GM12878 (cell line): ENCODE measurements at places on chromosomes 1 and 21.

DNA sequence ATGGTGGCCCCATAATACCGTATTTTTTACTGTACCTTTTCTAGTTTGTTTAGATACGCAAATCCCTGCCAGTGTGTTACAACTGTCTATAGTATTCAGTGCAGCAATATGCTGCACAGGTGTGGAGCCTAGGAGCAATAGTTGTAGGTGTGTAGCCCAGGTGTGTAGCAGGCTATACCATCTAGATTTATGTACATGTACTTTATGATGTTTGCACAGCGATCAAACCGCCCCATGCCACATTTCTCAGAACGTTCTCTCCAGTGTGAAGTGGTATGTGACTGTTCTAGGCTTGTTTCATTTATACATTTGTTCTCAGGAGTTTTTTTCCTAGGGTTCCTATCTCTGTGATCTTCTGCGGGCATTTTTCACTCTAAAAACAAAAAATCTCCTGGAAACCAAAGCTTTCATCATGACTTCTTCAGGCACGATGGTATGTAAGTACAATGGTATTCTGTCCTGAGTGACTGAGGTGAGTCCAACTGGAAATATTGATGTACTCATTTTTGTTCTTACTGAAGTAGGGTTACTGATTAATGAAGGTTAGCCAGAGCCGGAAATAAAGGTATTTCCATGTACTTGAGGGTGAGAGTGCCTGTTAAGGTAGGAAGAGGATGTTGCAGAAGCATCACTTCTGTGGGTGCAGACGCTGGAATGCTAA is 153.0 kb downstream of the GABPA start:
- H3K4me3 ChIP-seq = no peak overlapping the region
- no peak overlapping the region for H3K27ac ChIP-seq
- H3K36me3 ChIP-seq = no peaks in the 10 kb centered on the region
- no peak for DNase-seq
- no peaks in the 10 kb centered on the region for H3K27me3 ChIP-seq

GRCh38 chr1:56644064-56644918 is 823 bp upstream of the PRKAA2 start:
- no peaks in the 10 kb centered on the region for H3K36me3 ChIP-seq
- no peak overlapping the region for H3K27ac ChIP-seq
- no peak overlapping the region for H3K4me3 ChIP-seq

DNA sequence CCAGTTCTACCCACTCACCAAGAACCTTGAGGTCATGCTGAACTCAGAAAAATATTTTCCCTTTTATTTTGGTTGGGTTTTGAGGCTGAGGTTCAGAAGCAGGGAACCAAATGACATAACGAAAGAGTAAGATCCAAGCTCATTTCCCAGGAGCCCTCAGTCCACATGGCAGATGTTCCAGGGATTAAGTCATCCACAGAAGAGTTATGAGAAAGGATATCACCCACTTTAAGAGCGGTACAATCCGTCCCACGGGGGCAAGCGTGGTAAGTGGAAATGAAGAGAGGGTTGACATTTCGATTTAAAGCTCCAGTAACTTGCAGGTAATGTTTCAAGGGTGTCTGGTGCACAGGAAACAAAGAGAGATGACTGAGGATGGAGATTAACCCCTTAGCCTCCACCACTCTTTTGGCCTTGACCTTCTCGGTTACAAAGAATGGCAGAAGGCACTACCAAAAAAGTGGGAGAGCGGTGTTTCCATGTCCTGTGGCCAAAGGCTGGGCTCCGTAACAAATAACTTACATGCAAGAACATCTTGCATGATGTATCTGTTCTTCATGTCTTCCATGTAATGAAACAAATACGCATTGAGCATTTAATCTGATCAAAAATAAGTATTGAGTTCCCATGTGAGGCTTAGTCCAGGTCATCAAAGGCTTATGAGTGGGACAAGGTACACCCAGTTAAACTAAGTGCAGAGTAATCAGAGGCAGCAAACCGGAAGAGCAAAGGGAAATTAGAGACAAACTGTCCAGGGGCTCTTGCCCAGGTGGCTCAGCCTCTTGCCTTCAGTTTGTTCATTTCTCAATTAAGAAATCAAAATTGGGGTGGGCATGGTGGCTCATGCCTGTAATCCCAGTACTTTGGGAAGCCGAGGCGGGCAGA is 241.4 kb downstream of the TOMM20 start:
- H3K4me3 ChIP-seq = no peak overlapping the region
- no peak overlapping the region for H3K27ac ChIP-seq
- H3K4me1 ChIP-seq = peaks cover 12% of the 10 kb centered on the region
- no peaks in the 10 kb centered on the region for H3K36me3 ChIP-seq
- H3K27me3 ChIP-seq = no peaks in the 10 kb centered on the region; the same call in 1 of the 2 replicates
- DNase-seq = no peak

DNA sequence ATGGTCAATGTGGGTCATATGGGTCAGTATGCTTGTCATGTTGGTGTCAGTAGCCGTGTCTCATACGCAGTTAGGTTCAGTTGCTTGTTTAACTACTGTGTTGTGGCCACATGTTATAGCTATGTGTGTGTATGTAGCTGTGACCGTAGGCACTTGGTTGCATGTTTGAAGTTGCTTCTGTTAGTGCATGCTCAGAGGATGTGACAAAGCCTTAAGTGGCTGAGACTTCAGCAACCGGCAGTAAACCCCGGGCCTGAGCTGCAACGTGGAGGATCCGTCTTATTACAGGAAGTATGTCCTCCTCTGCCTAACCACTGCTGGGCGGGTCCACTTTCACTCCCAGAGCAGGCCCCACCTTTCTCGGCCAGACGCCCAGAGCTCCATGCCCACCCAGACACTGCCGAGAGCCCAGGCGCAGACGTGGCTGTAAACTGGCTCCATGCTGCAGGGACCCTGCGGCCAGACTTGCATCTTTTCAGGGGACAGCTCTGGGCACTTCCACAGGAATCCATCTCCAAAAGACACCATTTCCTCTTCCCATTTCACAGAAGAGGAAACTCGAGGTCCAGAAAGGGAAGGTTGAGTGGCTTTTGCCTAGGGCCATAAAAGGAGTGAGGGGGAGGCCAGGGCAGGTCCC is 2.2 kb downstream of the TCEA3 start:
- no peaks in the 10 kb centered on the region for H3K36me3 ChIP-seq
- no peaks in the 10 kb centered on the region; the same call in 1 of the 2 replicates for H3K4me1 ChIP-seq
- no peak overlapping the region for H3K27ac ChIP-seq
- no peak overlapping the region for H3K4me3 ChIP-seq
- no peak for DNase-seq
- H3K27me3 ChIP-seq = peaks cover 6% of the 10 kb centered on the region

- no peak overlapping the region for H3K27ac ChIP-seq
- H3K27me3 ChIP-seq = no peaks in the 10 kb centered on the region
- DNase-seq = no peak
These were observed 116.1 kb downstream of the DENND1B start for GRCh38 chr1:197659171-197659570.

DNA sequence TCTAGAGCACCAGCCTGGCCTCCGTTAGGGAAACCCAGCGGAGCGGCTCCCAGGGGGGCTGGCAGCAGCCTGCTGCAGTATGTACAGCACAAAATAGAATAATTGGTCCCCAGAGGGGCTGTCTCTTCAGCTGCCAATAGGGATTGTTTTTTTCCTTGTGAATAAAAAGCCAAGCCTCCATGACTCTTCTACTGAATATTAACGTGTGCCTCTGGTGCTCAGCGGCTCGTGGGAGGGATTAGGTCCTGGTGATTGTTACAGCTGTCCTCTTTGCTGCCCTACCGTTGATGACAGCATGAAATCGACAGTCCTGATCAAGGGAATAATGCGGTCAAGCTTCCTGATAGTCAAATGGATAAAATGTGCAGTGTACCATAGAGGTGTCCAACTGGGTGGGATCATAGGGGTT is 190.7 kb upstream of the RUNX1 start:
- no peak for DNase-seq
- peaks cover 15% of the 10 kb centered on the region for H3K4me1 ChIP-seq
- H3K27me3 ChIP-seq = no peaks in the 10 kb centered on the region
- H3K4me3 ChIP-seq = no peak overlapping the region
- no peaks in the 10 kb centered on the region for H3K36me3 ChIP-seq
- H3K27ac ChIP-seq = no peak overlapping the region

DNA sequence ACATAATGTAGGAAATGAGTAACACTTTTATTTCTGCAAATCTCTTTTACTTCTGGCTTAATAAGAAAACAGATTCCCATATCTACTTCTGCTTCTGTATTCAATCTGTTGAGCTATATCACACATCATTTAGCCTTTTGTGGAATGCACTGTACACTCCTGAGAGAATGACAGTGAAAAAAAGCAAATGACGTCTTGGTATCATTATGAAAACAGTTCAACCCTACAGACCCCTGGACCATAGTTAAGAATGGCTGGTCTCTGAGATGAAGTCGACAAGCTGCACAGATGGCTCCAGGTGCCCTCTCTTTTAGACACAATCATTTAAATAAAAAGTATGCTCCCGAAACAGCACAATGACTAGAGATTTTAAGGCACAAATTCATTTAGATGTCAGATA is 247.0 kb downstream of the RERE start:
- no peak overlapping the region for H3K27ac ChIP-seq
- H3K36me3 ChIP-seq = no peaks in the 10 kb centered on the region
- H3K27me3 ChIP-seq = no peaks in the 10 kb centered on the region
- no peaks in the 10 kb centered on the region for H3K4me1 ChIP-seq
- no peak overlapping the region for H3K4me3 ChIP-seq
- no peak for DNase-seq

DNA sequence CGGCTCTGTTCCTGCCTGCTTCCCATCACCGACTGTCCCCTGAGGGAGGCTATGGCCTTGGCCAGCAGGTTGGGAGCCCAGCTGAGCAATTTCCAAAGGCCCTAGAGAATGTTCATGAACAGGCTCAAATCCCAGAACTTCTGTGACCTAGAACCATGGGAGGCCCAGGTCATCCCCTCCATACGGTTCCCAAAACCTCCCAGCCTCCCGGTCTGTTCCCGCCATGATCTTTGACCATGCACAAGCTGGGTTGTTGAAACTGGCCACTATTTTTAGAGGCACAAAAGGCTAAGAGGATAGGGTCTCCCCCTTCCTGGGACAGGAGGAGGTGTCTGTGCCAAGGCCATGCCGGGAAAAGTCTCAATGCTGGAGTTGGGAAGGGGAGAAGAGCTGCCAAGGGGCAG is 27.5 kb downstream of the EPHA2 start:
- DNase-seq = no peak
- no peak overlapping the region for H3K27ac ChIP-seq
- H3K27me3 ChIP-seq = no peaks in the 10 kb centered on the region
- no peak overlapping the region for H3K4me3 ChIP-seq

DNA sequence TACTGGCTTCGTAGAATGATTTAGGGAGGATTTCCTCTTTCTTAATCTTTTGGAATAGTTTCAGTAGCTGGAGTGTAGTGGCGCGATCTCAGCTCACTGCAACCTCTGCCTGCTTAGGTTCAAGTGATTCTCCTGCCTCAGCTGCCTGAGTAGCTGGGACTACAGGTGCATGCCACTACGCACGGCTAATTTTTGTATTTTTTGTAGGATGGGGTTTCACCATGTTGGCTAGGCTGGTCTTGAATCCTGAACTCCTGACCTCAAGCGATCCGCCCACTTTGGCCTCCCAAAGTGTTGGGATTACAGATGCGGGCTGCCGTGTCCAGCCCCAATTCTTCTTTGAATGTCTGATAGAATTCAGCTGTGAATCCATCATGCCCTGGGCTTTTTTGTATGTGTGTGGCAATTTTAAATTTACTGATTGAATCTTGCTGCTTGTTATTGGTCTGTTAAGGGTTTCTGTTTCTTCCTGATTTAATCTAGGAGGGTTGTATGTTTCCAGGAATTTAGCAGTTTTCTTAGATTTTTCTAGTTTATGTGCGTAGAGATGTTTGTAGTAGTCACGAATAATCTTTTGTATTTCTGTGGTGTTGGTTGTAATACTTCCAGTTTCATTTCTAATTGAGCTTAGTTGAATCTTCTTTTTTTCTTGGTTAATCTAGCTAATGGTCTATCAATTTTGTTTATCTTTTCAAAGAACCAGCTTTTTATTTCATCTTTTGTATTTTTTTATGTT is 15.3 kb downstream of the MAN1C1 start:
- DNase-seq = no peak
- H3K27me3 ChIP-seq = no peaks in the 10 kb centered on the region
- no peak overlapping the region for H3K27ac ChIP-seq

DNA sequence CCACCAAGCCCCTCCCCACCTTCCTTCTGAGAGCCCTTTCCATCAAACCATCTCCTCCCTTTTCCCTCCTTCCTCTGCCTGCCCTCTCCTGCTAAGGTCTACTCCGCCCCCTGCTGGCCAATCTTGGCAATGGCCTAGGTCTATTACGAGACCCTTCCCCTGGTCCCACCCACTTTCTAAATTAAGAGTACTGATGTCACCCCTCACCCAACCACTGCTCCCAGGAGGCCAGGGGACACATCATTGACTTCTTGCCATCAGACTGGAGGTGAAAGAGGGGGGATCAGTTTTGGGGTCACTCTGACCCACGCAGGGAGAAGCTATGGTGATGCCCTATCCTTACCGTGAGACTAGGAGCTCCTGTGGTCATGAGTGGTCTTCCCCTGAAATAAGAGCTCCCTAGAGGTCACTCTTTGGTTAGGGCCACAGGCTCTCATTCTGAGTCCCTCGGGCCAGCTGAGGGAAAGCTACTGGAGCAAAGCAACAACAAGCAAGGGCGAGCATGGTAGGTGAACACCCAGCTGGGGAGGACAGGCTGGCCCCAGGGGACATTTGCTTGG is 34.6 kb upstream of the S100A7 start:
- no peak for DNase-seq
- H3K4me1 ChIP-seq = peaks cover 3% of the 10 kb centered on the region; the same call in 1 of the 2 replicates
- no peaks in the 10 kb centered on the region for H3K27me3 ChIP-seq
- no peak overlapping the region for H3K4me3 ChIP-seq
- no peaks in the 10 kb centered on the region for H3K36me3 ChIP-seq
- no peak overlapping the region for H3K27ac ChIP-seq

DNA sequence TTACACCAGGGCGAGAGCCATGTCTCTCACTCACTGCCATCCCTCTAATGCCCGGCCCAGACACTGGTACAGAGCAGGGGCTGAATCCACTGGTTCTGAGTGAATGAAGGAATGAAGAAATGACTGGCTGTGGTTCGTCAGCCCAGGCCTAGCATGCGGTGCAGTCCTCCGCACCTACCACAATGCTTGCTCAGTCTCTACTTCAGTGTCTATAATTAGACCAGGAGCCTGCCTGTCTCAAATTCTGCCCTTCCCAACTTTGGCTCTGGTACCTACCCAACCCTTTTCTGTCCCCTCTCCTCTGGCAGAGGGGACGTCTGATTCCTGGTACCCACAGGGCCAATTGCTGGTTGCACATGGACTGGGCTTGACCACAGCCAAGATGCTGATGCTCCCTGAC is 118.2 kb upstream of the GRIK3 start:
- DNase-seq = no peak
- H3K4me1 ChIP-seq = no peaks in the 10 kb centered on the region
- no peak overlapping the region for H3K27ac ChIP-seq
- no peaks in the 10 kb centered on the region for H3K27me3 ChIP-seq

DNA sequence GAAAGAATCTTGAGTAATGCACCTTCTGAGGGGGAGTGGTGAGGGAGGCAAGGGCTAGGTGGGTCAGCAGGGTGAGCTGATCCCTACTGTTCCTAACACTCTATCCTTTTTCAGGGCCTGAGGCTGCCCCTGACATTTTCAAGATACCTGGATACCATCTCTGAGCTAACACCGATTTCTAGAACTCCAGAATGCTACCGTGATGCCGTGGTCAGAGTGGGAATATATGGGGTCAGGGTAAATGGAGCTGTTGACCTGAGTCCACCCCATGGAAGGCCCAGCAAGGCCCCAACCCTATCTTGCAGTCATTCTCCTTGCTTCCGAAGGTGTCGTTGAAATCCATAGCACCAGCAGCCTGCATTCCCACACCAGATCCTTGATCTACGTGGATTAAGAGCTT is 18.0 kb upstream of the PTPRF start:
- peaks cover 9% of the 10 kb centered on the region for H3K4me1 ChIP-seq
- no peaks in the 10 kb centered on the region for H3K36me3 ChIP-seq
- no peak for DNase-seq
- no peak overlapping the region for H3K27ac ChIP-seq
